ENCODE measurements at places on chromosomes 2 and 18. TPM values are rescaled to one million over a fixed set of nuclear protein-coding genes. Genes with fewer than 3 reads are reported as not detected.

Gene HTR2B
- 1.8 TPM for total RNA-seq

Gene DSG1
- total RNA-seq, result not detected

Gene SERPINB13
- total RNA-seq, result not detected

Gene PMS1
- total RNA-seq, result 20.7 TPM

Gene PKDCC
- total RNA-seq, result 150 TPM

Gene AGXT
- total RNA-seq, result 0.33 TPM

Gene SYT4
- total RNA-seq, result not detected

Gene TUBA3D
- not detected for total RNA-seq

Gene UGT1A4
- not detected for total RNA-seq

Gene TDRD15
- total RNA-seq, result not detected

Gene FLACC1
- 1.8 TPM for total RNA-seq

Gene CNDP1
- not detected for total RNA-seq

Gene NHEJ1
- 19.4 TPM for total RNA-seq

Gene NAT8
- not detected for total RNA-seq

Gene SRD5A2
- total RNA-seq, result not detected

Gene WDR35
- 11.0 TPM for total RNA-seq

Gene AAMP
- 94.9 TPM for total RNA-seq

Gene SERPINB12
- total RNA-seq, result not detected

Gene DIPK1C
- not detected for total RNA-seq

Gene EFR3B
- 0.75 TPM for total RNA-seq
